Gastrocnemius medialis (tissue), 4 donors: ENCODE measurements at places on chromosomes 3 and 15. TPM values are rescaled to one million over a fixed set of nuclear protein-coding genes. Genes with fewer than 3 reads are reported as not detected.

- DNase-seq, result no peak
These were observed 3.1 kb downstream of the SLC51B start for GRCh38 chr15:65048241-65048640.

DNA sequence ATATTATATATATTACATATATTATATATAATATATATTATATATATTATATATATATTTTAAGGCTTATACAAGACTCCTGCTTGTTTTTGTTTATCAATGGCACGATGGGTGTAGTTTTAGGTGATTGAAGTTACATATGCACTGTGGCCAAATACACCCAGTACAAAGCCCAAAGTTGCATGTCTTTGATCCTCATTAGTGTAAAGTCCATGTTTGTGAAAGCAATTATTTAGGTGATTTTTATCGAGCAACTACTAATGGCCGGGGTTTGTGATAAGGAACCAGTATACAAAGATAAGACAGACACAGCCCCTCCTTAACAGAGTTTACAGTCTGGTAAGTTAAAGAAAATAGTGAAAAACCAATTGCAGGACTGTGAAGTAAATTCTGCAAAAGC is 154.3 kb downstream of the CHDH start:
- DNase-seq, result no peak

- no peak for DNase-seq
These were observed 758 bp upstream of the SNX33 start for GRCh38 chr15:75646944-75647364.

DNA sequence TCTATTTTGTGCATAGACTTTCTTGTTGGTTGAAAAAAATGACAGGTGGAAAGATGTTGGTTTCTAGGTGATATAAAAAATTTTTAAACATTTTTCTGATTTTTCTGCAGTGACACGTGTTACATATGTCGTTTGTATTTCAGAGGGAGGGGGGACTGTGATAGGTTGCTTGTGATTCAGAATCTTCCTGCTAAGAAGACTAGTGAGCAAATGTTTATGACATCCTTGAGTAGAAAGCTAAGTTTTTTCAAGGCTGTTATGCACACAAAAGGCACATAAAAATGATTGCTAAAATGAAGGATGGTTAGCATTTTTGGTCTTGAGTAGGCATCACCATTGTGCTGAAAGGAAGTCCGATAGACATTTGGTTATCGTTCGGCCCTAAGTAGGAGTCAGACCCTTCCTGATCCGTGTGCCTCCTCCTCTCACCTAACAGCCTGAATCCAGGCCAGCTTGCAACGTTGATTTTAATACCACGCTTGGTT is 1.5 kb downstream of the ZNF639 start:
- no peak for DNase-seq

Gene DYNLT2B
- 2.3 TPM for total RNA-seq

DNA sequence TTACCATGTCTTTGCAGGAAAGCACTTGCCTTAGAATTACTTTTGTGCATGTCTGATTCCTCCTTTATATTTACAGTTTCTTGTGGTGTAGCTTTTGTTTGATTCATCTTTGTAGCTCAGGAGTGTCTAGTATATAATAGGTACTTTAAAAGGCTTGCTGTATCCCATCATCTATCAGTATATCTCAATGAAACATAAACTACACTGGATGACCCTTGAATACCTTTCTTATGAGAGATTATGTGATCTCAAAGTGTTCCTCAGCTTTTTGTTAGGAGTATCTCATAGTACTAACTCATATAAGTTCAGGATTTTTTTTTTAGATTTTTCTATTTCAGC is 234.8 kb downstream of the PYDC2 start:
- no peak for DNase-seq

Gene EHHADH
- total RNA-seq, result 3.4 TPM

DNA sequence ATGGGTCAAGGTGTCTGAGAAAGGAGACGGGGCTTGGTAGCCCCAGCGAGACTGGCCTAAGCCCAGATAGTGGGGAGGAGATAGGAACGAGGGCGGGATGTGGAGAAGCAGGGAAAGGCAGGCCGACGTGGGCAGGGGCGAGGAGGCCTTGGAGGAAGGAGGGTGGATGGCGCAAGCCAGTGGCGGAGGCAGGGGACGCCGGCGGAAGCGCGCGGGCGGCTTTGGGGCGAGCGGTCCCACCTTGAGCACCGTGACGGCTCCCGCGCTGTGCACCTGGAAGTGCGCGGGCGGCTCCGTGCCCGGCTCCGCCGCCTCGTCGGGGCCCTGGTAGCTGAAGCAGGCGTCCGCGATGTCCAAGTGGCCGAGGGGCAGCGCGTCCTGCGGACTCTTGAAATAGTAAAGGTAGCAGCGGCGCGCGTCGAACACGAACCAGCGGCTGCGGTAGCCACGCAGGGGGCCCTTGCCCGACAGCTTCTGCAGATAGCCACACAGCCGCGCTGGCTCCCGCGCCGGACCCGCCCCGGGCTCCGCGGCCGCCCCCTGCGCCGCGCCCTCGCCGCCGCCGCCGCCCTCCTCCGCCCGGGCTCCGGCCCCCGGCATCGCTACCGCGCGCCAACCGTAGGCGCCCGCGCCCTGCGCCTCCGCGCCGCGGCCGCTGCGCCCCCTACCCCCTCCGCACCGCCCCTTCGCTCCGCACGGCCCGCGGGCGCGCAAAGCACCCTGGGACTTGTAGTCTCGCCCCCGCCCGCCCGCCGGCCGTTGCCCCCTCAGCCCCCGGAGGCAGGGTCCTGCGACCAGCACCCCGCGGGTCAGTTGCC is at the start of gene TBC1D2B:
TBC1D2B (minus strand) TSS at position 659 of the 818 bp plus-strand sequence; CDS start at position 600, 59 bp downstream.
- peak; percentile 41 for DNase-seq

Gene CYP1A1
- 2.5 TPM for total RNA-seq

DNA sequence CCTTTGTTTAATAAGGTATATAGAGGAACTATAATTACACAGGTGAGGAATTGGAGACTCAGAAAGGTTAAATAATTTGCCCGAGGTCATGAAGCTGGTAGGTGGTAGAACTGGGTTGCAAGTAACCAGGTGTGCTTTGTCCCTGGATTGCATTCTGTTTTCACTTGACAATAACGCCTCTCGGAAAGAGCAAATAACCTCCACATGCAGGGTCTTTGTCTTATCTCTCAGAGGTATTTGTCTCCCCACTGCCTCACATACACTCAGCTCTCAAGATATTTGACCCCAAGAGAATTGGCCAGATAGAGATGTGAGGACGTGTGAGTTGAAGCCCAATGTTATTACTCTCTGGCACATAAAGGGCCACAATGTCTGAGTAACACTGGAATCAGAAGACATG is 320.9 kb upstream of the ONECUT1 start:
- DNase-seq, result no peak

Gene FILIP1L
- 96.7 TPM for total RNA-seq

Gene RLBP1
- not detected for total RNA-seq

DNA sequence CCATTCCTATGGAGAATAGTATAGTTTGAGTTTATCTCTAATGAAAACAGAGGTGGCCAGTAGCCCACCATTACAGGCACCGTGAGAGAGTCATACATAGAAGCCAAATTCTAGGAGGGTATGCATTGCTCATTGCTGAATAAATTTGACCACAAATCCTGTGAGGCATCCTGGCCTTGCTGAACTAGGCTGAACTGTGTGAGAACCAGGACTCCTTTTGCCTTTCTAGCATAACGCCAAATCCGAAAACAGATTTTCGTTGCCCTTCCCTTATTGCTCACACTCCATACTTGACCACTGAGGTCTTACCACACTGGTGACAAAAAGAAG is 50.4 kb downstream of the SLC2A2 start:
- no peak for DNase-seq

DNA sequence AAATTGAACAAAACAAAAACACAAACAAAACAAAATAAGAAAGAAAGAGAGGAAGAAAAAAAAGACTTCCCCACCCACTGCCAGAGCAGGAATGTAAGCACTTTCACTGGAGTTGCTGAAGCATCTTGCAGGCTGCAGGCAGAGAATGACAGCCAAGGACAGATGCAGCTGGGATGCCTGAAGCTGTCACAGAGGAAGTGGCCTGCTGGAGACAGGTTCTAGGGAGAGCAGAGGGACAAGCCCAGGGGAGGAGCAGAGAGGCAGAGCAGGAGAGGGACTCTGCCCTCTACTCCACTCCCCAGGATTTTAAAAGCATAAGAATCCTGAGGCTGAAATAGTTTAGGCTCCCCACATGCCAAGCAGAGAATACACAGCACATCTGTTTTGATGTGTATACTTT is 326.2 kb downstream of the TUSC7 start:
- DNase-seq, result no peak

DNA sequence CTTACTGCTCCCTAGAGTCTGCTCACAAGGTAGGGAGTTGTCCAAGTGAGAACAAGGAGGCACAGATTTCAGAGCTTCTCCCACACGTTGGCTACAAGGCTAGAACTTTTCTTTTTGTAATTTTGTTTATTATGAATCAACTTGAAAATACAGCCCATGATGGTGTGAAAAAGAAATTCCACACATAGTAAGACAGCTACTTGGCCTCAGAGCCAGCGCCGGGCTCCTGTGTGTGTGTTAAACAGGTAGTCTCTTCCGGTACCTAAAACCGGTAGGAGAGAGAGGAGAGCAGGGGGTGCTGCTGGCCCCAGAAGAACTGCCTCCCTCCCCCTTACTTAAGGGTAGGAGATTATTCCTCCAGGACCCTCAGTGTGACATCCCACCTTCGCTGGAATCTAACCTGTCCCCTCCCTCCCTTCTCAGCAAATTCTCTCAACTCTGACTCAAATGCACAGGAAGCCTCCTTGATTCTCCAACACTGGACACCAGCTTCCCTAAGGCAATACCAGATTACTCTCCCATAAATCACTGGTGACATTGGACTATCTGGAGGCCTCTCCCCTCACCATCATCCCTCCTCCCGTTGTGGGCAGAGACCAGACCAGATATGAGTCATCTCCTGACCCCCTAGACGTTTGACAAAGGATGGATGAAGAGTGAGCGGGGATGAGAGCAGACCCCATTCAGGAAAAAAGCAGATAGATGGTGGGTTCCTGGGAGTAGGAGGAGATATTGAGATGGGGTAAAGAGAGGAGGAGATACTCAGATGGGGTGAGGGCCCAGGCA is 4.5 kb upstream of the IP6K1 start:
- no peak for DNase-seq

GRCh38 chr3:183265157-183265642 is 12.1 kb downstream of the B3GNT5 start:
- peak; percentile 31 for DNase-seq

GRCh38 chr3:43755516-43756200 is 64.9 kb downstream of the ABHD5 start:
- DNase-seq, result no peak

GRCh38 chr3:159816512-159816911 is 172.1 kb upstream of the IL12A start:
- no peak for DNase-seq

DNA sequence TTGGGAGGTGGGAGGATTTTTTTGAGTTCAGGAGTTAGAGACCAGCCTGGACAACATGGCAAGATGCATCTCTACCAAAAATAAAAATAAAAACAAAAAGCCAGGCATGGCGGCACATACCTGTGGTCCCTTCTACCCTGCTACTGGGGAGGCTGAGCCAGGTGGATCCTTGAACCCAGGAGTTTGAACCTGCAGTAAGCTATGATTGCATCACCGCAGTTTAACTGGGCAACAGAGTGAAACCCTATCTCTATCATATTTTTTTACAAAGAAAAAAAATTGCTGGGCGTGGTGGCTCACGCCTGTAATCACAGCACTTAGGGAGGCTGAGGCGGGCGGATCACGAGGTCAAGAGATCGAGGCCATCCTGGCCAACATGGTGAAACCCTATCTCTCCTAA is 35.8 kb upstream of the RPN1 start:
- DNase-seq, result no peak

DNA sequence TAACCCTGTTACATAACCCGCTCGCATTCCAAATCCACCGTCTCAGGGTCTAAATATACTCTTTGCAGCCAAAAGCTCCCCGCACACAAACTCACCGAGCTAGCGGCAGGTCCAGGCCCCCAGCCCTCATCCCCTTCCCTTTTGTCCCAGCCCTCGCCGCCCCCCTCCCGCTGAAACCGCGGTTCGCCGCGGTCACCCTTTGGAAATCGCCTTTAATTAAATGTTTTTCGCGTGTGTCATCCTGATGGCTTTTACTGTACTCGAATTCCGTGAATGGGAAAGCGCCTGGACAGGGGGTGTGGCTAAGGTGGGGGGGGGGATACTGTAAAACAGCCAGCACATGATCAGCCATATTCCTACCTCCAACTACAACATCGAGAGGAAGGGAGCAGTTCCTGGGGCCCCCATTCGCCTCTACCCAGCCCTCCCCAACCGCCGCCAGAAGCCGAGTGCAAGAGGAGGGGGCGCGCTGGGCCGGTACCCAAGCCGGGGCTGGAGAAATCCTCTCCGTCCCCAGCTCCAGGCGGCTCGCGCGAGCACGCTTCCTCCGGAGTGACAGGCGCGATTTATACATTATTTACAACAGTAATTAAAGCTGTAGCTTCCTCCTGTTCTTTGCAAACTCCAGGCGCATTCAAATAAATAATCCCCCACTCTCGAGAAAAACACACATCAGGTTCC is 1.7 kb downstream of the RORA start:
- peak; percentile 24 for DNase-seq

- DNase-seq, result no peak
These were observed 20.9 kb downstream of the ASB7 start for GRCh38 chr15:100623301-100623700.

Gene IRAK2
- 21.9 TPM for total RNA-seq

- DNase-seq, result no peak
These were observed 73.7 kb upstream of the CADPS start for GRCh38 chr3:62948921-62949320.

Gene PTH1R
- 7.9 TPM for total RNA-seq

DNA sequence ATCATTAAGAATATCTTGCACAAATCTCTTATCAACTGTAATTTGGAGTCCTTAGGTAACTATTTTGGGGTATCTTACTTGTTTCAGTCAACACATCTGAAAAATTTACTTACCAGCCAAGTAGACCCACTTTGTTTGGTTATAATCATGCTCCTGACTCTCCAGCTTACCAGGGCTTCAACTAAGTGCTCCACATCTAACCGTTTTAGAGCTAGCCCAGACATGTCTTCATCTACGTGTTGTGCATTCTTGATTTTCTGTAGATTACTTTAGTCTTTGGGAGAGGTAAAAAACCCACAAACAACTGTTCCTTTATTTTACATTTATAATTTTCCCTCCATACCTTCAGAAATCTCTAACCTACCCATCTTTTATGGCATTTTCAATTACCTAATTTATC is 17.2 kb downstream of the EAF2 start:
- DNase-seq, result no peak

Gene NSMCE3
- 9.5 TPM for total RNA-seq

DNA sequence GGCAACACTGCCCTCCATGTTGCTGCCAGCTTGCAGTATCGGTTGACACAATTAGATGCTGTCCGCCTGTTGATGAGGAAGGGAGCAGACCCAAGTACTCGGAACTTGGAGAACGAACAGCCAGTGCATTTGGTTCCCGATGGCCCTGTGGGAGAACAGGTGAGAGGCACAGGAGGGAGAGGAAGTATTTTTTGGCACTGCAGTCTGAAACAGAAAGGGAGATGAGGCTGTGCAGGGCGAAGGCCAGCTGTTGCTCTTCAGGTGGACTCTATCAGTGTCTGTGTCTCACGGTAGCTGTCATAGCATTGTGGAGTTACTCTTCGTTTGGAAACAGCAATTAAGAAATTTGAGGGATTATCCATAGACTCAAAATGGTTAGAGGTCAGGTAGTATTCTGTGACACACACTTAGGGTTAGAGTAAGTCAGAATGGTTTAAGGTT is 8.0 kb downstream of the NFKBIZ start:
- no peak for DNase-seq

GRCh38 chr15:52503788-52504496 is 24.7 kb downstream of the MYO5A start:
- no peak for DNase-seq
